Stimulated activated naive B cell treated with anti-CD40 and anti-IgM and Interleukin-4, amounts not matched to agents 10 μg/mL and 1 μg/mL and 100 μg/mL, for 72 hours (primary cell): ENCODE measurements at places on chromosomes 1 and 21.

GRCh38 chr1:10754568-10755329 is 41.7 kb downstream of the CASZ1 start:
- no peak for DNase-seq

- peak; percentile 97 for DNase-seq
Observed at GRCh38 chr1:3856923-3857790, at the start of the genes CEP104 and DFFB. CEP104 (minus strand) TSS chr1:3857211; CDS start chr1:3852407, 4,804 bp downstream. DFFB (plus strand) TSS chr1:3857476; CDS start chr1:3857604, 128 bp downstream.

DNA sequence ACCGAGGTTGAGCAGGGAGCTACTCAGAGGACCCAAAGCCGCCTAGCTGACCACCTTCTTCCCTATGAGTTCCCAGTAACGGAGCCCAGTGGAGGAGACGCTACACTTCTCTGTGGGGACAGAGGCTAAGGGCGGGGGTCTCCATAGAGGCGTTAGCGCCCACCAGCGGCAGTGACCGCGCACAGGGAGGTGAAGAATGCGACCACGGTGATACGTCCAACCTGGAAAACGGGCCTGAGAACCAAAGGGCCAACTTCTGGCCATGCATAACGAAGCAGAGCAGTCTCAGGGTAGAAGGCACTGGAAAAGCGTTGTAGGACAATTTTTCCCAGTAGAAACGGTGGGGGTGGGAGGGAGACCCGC is 400 bp upstream of the COG2 start:
- DNase-seq = no peak

DNA sequence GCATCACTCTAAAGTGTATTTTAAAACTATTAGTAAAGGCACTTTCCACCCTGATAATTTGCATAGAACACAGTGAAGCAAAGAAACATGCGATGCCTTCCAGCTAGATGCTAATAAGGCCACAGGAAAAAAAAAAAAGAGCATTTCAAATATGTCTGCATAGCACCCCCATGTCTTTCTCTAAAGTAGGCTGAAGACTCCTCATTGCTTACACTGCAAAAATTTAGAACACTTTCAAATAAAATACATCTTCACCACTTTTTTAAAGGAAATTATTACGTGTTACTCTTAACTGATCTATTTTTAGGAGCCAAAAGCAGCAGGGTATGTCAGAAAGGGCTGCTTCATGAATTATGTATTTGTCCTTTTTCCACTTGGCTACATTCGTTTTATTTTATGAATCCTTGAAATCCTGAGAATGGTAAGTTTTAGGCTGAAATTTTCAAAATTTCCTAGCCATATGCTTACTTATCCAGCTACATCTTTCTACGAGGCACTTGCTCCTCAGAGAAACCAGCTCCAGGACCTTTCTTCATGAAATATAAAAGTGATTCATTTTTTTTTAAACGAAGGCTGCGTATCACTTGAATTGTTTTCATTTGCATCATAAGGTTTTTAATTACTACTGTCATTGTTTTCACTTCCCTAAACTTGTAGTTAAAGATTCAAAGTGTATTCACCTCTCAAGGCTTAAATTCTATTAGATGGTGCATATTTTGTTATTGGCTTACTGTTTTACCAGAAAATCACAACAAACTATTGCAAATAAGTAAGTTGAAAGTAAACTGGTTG is 513.0 kb downstream of the PTPRC start:
- DNase-seq = no peak

DNA sequence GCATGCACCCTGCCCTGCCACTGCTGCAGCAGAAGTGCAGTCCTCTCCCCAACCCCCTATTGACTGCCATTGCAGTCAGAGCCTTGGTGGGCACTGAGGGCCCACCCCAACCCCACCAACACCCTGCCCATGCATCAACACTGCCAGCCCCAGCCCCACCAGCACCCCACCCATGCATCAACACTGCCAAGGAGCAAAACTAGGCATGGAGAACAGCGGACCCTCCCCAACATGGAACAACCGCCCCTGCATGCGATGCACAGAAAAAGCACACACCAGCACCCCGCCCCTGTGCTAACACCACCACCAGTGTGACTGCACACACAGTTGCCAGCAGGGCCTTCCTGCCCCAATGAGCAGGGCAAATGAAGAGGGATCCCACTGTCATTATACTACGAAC is 57.1 kb downstream of the CTH start:
- DNase-seq = no peak
